ENCODE measurements at places on chromosomes 2 and 18. TPM values are rescaled to one million over a fixed set of nuclear protein-coding genes. Genes with fewer than 3 reads are reported as not detected.

The SERPINB11 gene
- not detected for total RNA-seq

The SLC4A5 gene
- total RNA-seq, result 0.90 TPM

DNA sequence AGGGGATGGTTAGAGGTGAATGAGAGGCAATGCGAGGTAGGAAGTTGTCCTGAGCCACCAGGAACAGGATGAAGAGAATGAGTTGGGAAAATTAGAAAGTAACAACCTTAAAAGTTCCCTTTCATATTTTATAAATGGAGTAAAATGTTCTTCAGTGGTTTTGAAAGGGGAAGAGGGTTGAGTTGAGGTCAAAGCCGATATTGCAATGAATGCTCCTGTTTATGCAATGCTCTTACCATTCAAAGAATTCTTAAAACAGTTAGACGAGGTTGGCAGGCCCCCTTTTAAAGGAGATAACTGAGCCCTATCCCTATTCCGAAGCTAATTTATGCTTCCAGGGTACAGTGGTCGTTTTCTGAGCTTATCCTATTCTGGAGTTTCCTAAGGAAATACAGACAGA, 2110.3 kb upstream of the CELF4 start:
- no peak for DNase-seq

GRCh38 chr2:62660087-62660486, 45.4 kb upstream of the EHBP1 start:
- DNase-seq, result no peak

DNA sequence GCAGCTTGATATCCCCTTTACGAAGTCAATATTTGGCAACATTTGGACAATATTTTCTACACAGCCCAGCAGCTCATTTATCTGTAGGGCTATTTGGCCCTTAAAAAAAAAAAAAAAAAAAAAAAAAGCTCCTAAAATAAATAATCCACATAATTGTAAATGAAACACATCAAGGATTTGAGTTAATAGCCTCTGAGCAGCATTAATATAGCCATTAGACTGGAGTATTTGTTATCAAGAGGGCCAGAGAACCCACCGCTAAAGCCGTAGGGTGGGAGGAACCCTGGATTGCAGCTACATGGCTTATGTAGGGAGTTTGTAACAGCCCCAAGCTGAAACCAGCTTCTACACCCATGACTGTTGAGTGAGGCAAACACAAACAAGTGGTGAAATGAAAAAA, 84.5 kb downstream of the RNF152 start:
- no peak for DNase-seq

DNA sequence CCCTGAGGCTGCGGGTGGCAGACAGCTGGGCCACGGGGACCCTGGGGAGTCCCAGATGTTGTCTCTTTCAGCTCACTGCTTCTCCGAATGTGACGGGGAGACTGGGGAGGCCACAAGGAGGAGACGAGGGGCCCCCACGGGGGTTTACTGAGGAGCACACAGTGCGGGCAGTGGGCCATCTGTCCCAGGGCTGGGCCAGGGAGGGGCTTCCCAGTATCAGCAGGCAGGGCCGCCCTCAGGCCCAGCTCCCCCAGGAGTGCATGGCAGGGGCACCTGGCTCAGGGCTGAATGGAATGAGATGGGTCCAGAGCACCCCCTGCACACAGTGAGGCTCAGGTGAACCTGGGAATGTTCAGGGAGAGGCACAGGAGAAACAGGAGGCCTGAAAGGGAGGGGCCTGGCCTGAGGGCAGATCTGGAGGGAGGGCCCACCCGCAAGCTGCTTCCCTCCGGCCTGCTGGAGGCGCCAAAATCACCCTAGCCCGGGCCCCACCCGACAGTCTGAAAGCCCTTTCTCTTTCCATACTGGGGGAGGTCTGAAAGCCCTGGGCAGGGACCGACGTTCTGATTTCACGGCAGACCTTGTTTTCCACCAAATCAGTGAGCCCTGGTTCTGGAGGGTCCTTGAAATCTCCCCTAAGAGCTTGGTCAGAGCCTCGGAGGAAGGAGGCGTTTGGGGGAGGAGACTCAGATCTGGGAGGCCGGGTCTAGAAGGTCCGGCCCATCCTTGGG, 35.5 kb upstream of the PTMA start:
- peak; percentile 92 for DNase-seq

DNA sequence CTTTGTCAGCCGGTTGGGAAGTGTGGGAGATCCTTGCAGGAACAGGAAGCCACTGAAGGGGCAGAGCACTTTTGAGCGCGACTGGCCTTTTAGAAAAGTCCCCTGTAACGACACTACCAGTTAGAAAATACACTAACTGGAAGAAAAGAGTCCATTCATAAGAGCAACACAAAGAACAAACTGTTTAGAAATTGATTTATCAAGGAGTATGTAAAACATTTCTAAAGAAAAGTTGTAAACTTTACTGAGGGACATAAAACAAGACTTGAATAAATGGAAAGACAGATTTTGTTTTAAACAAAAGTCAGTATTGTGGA, 29.8 kb upstream of the POMC start:
- no peak for DNase-seq

- no peak for DNase-seq
These were observed 19.2 kb upstream of the GALNT5 start for GRCh38 chr2:157238296-157238695.

GRCh38 chr2:183034806-183035205, 3.5 kb downstream of the NCKAP1 start:
- peak; percentile 32 for DNase-seq

DNA sequence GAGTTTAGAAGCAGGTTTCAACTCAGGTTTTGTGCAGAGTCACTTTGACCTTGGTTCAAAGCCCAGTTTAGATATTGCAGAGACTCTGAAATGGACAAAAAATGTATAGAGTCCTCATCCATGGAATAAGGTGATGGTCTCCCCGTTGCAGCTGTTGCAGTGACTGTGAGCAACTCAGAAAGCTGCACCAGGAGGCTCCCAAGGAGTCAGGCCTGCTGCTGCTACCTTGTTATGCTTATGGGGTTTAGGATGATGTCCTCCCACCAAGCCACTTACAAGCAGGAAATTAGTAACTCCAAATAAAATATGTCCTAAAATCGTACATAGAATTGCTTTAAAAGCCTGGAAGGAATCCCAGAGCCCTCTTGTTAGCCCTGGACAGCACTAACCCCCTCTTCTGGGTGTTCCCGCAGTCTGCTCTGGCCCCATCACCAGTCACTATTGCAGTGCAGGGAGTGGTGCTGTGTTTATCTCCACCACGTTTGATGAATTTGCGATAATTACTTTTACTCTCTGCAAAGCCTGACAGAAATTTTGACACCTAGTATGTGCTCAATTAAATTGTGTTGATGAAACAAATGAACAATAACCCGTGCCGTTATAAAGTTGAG, 189.0 kb downstream of the CNTNAP5 start:
- peak; percentile 14 for DNase-seq

DNA sequence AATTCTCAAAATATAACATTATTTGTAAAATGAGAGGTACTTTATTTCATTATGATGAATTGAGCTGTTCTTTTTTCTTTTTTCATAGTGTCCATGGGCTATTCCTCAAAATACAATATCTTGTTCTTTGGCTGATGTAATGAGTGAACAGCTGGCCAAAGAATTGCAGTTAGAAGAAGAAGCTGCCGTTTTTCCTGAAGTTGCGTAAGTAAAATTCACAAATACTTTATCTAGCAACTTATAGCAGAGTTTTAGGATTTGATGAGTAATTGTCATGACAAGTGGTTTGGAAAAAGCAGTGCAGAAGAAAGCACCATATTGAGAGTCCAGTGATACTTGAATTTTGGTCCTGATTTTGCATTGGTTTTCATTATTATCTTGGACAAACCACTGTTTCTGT, 9.8 kb downstream of the RIOK3 start:
- no peak for DNase-seq

DNA sequence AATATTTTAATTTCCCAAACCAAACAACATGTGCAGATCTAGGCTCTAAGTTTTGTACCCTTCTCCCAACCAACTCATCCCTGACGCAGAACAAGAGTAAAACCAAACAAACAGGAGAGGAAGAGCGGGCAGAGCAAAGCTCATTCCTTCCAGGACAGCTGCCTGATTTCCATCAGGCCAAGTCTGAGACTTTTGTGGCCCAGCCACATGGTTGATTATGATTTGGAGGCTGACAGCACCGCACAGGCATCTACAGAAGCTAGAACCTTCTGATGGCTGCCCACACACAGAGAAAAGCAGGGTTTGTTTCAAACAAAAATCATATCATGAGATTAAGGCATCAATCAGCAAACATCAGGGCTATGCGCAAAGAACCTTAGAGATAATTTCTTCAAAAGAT, 262.6 kb downstream of the TNS1 start:
- no peak for DNase-seq

- no peak for DNase-seq
These were observed 42.4 kb downstream of the THADA start for GRCh38 chr2:43553341-43553855.

DNA sequence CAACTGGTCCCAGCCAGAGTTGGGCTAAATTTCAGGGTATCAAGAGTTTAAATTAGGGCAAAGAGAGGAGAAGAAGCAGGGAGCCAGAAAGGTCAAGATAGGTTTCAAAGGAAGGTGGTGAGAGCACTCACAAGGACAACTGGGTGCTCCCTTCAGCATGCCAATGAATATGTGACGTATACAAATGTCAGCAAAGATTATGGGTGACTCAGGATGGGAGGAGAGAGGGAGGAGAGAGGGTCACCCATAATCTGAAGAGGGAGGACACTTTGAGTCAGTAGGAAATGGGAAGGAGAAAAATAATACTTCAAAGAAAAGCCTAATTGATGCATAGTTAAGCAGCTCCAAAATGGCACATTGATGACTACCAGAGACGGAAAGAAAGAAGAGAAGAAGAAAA, 53.1 kb upstream of the ABCA12 start:
- DNase-seq, result no peak

DNA sequence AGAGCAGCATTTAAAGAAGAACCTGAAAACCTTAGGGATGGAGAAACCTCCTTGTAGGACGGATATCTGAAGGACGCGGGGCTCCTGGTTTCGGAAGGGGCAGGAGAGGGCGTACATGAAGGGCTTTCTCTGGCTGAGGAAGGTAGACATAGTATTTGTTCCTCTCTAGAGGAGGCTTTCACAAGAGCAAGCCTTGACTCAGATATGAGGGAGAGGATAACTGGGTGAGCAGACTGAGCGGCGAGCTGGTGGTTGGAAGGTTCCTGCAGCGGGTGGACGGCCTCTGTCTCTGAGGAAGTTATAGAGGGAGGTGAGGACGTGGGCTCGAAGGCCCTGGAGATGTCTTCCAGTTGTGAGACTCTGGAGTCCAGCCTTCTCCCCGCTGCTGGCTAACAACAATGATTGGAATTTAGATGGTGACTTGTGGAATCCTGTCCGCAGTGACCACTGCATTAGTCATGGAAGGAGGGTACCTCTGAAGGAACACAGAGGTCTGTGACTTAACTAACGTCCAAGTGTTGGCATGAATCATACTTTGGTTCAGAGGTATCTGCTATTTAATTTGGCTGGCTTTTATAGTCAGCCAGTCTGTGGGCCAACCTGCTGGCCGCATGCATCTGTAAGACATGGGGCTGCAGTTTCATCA, 80.9 kb downstream of the ASAP2 start:
- DNase-seq, result no peak

GRCh38 chr2:44055664-44056063, 59.9 kb upstream of the LRPPRC start:
- DNase-seq, result peak; percentile 43

- no peak for DNase-seq
These were observed 80.1 kb downstream of the RBM43 start for GRCh38 chr2:151181524-151181923.

DNA sequence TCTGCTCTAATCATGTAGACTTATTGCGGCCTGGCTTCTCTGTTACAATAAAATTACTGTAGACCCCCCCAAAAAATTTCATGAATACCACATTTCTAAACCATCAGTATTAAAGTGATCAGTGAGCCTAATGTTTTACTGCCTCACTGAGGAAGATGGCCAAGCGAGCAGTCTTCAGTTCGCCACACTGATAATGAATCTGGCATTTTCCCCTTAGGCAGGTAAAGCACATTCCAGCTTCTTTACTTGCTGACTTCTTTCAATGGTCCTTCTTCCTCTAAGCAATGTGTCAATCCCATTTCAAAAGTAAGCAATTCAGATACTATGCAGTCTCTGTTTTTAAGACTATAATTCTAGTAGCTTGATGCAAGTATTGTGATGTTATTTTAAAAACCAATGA, 137.6 kb downstream of the LAMA1 start:
- DNase-seq, result no peak

GRCh38 chr2:191148791-191149190, 2.0 kb downstream of the STAT4 start:
- no peak for DNase-seq

GRCh38 chr2:209696836-209697711, 74.6 kb upstream of the UNC80 start:
- DNase-seq, result no peak

DNA sequence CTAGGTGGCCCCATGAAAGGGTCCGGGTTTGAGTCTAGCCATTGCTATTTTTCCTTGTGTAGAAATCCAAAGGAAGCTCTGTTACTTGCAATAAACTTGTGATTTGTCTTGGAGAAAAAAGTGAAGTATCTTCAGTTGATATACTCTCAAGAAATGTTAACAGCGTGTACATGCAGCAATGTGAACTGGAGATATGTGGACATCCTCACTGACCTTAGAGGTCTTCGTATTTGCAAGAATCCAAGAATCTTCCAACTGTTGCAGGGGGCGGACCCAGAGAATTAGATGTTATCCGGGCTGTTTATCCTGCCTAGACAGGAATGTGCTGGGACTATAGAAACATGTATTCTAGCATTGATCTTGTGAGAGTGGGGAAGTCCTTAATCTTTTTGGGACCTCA, 187.6 kb downstream of the KCNS3 start:
- DNase-seq, result no peak

DNA sequence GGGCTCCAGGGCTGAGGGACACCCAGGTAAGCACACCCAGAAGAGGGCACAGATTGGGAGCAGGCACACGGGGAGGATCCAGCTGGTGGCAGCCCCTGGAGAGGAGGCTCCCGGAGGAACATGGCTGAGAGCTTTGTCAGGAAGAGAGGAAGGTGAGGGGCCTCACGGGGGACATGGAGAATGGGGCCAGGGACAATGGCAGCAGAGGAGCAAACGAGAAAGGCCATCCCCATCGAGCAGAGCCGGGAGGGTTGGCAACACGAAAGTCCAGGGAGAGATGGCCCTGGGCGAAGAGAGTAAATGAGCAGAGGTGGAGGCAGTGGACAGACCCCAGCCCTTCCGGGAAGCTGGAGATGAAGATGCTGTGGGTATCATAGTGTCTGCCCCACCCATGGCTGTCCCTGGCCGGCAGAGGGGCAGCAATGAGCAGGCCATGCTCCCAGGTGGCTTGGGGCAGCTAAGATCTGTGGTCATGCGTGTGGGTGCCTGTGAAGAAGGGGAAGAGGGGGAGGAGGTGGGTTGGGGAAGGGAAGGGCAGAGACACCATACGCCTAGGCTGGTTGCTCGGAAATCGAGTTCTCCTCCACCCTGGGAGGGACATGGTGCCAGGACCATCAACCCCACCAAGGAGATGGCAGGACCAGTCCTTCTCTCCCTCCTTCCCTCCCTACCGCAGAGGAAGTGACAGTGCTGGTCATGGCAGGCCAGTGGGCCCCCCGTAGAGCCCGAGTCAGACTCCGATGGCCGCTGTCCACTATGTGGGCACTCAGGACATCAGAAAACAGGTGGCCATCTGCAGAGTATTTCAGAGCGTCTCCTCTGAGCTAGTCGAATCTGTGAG, 191.7 kb downstream of the NDUFA10 start:
- peak; percentile 10 for DNase-seq

GRCh38 chr18:63054901-63055584, 264.5 kb downstream of the BCL2 start:
- no peak for DNase-seq

GRCh38 chr18:79778291-79778791, 19.4 kb upstream of the KCNG2 start:
- peak; percentile 75 for DNase-seq

Data from H7 (cell line).